Calu3 (cell line): ENCODE measurements at places on chromosomes 5 and 9.

GRCh38 chr5:33088176-33088575 is 352.6 kb upstream of the TARS1 start:
- H3K36me3 ChIP-seq = no peaks in the 10 kb centered on the region
- H3K27ac ChIP-seq = no peak overlapping the region
- H3K27me3 ChIP-seq = no peaks in the 10 kb centered on the region
- no peak for DNase-seq
- H3K4me1 ChIP-seq = no peaks in the 10 kb centered on the region
- no peak overlapping the region for H3K4me3 ChIP-seq

GRCh38 chr9:100601216-100601615 is 23.3 kb downstream of the CAVIN4 start:
- H3K4me3 ChIP-seq = no peak overlapping the region
- no peak overlapping the region for H3K27ac ChIP-seq
- DNase-seq = peak; percentile 55
- no peaks in the 10 kb centered on the region for H3K27me3 ChIP-seq
- peaks cover 10% of the 10 kb centered on the region for H3K36me3 ChIP-seq
- H3K4me1 ChIP-seq = peaks cover 21% of the 10 kb centered on the region

- no peak overlapping the region for H3K27ac ChIP-seq
- no peak for DNase-seq
- no peaks in the 10 kb centered on the region for H3K27me3 ChIP-seq
- H3K4me1 ChIP-seq = peaks cover 8% of the 10 kb centered on the region
Measured at GRCh38 chr9:13621872-13622564, 342.5 kb upstream of the MPDZ start.

DNA sequence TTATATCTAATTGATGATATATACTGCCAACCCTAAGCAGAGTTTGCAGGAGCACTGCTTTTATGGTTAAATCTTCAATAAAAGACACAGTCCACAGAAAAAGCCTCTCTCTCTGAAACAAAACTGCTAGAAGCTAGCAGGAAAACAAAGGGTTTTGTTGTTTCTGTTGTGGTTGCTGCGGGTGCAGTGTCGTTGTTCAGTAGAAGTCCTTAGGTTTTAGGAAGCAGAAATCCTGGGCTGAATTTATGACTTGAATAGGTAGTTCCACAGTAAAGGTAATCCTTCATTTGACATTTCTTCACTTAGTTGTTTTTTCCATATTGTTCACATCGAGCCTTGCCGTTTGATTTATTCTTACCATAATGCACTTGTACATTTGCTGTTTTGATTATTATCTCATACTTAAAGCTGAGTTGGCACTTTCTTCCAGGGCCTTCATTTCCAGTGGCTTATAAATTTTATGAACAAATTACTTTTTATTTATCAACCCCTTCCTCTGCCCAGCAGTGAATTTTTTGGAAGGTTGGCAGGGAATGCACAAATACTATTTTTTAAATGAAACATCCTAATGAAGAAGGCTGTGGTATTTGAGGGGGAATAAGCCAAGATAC is 209.6 kb upstream of the SLC30A5 start:
- no peaks in the 10 kb centered on the region for H3K27me3 ChIP-seq
- H3K4me3 ChIP-seq = no peak overlapping the region
- no peaks in the 10 kb centered on the region for H3K4me1 ChIP-seq

DNA sequence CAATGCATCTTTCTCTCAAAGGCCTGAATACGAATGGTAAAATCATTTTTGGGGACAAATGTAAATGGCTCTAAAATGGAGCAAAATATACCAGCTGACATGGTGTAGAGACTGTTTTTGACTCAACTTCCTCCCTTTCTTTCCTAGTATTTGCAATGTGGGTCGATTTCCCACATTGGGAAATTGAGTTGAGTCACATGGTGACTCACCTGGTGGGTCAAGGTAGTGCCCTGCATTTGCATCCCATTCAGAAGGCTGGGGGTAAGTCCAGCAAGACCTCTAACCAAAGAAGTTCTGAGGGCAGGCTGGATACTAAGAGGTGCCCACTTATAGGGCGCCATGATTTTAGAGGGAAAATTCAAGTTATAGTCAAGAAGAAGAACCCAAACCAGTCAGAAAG is 179.6 kb upstream of the MPDZ start:
- H3K27ac ChIP-seq = no peak overlapping the region
- H3K36me3 ChIP-seq = no peaks in the 10 kb centered on the region
- H3K4me1 ChIP-seq = peaks cover 7% of the 10 kb centered on the region

DNA sequence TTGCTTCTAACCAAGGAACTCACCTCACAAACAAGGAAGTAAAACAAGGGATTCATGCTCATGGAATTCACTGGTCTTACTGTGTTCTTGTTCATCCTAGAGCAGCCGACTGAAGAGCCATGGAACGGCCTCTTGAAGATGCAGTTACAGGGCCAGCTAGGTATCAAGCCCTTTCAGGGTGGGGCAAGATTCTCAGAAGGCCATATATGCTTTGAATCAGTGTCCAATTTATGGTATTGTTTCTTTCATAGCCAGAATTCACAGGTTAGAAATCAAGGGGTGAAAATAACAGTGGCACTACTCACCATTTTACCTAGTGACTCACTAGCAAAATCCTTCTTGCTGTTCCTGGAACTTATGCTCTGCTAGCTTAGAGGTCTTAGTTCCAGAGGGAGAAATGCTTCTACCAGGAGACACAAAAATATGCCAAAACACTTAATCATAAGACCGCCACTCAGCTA is 159.5 kb upstream of the CDH10 start:
- no peak overlapping the region for H3K4me3 ChIP-seq
- no peaks in the 10 kb centered on the region for H3K27me3 ChIP-seq
- no peak for DNase-seq

- peaks cover 10% of the 10 kb centered on the region for H3K27me3 ChIP-seq
- H3K36me3 ChIP-seq = no peaks in the 10 kb centered on the region
- no peak for DNase-seq
- no peak overlapping the region for H3K27ac ChIP-seq
- H3K4me1 ChIP-seq = no peaks in the 10 kb centered on the region
- H3K4me3 ChIP-seq = no peak overlapping the region
Measured at GRCh38 chr5:5372930-5373329, 49.5 kb upstream of the ICE1 start.

DNA sequence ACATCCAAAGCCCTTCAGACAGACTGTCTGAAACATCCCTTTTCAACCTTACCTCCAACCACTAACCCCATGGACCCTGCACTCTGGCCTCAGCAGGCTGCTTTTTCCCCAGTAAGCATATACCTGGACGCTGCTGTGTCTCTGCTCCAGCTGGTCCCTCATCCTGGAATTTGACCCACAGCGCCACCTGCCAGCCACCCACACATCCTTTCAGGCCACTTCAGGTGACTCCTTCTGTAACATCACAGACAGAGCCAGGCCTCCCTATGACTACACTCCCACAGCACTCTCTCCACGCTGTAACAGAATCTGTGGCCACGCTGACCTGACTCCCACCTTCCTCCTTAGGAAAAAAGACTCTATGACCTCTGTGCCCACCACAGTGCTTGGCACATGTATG is 3.4 kb downstream of the MGAT1 start:
- peak; percentile 79 for DNase-seq
- H3K27ac ChIP-seq = peak overlapping the region; percentile 11
- H3K27me3 ChIP-seq = no peaks in the 10 kb centered on the region
- peaks cover 55% of the 10 kb centered on the region for H3K4me1 ChIP-seq
- no peak overlapping the region for H3K4me3 ChIP-seq

DNA sequence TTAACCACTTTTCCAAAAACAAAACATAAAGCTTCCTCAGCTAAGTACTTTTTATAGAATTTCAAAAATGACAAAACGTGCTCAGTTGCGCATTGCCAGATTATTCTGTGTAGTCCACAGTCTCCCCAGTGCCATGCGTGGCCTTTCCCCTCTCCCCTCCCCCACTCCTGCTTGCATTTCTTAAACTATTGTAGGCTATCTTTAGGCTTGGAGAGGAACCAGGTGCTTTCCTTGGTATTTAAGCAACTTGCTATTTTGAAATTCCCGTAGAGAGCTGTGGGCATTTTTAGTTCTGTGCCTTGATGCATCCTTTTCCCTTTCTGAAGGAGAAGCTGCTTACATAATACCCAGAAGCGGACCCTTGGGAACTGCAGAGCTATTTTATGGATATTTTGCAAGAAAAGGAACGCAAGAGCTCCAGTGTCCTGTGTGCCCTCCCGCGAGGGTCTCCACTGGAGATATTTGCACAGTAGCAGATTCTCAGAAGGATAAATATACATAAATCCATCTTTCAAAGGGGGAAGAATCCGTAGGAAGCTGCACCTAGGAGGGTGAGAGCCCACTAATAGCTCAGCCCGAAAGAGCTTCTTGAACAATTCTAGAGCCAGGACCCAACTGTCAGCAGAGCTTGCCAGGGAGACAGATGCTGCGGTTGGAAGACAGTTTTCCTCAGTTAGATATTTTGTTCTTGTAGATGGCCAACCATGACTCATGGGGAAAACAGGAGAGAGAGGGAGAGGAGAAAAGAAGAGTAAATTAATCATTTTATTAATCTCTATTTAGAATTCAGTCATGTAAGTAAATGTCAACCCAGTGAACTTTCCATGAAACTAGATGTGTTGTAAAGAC is 1298.3 kb upstream of the WWC1 start:
- H3K4me3 ChIP-seq = no peak overlapping the region
- no peak for DNase-seq
- H3K36me3 ChIP-seq = no peaks in the 10 kb centered on the region
- H3K4me1 ChIP-seq = no peaks in the 10 kb centered on the region

DNA sequence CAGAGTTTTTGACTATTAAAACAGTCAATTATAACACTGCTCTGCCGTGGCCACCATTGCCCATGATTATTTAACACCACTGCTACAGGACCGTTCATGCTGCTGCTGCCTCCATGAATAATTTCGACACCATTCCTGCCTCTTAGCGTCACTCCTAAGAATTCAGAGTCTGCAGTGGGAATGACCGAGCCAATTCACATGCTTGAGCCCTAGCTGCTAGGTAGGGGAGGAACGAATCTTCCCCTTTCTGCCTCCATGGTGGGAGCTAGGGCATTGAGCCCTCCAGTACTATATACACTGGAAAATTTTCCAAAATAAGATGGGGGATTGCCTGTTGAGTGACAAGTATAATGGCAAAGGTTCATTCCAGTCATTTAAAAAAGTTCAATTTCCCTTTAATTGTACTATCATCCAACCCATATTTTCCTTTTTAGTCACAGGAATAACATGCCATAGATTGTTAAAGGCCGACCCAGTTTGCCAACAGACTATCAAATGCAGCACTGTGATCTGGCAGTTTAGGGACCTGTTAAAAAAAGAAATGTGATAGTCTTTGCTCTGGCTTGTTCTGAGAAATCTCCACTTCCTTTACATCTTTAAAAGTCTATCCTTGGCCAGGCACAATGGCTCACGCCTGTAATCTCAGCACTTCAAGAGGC is 13.5 kb upstream of the B4GALT1 start:
- peaks cover 50% of the 10 kb centered on the region for H3K4me1 ChIP-seq
- no peak for DNase-seq
- no peaks in the 10 kb centered on the region for H3K36me3 ChIP-seq
- no peak overlapping the region for H3K27ac ChIP-seq
- no peaks in the 10 kb centered on the region for H3K27me3 ChIP-seq

DNA sequence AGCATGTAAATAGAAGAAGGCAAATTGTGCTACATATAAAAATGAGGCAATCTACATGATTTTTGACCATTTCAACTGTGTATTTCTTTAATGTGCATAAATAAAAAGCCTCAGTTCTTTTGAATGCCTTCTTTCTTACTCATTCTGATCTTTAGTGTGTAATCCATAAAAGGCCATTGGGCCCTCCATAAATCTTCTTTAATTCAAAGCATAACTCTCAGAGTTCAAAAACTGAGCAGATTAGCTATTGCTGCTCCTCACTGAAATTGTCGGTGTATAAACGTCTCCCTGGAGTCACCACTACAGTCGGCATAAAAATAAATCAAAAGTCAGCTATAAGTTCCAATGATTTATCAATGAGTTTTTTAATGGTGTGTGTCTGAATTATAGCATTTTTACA is 45.3 kb upstream of the ADAMTSL1 start:
- H3K27ac ChIP-seq = no peak overlapping the region
- H3K4me3 ChIP-seq = no peak overlapping the region

- no peaks in the 10 kb centered on the region for H3K4me1 ChIP-seq
- H3K4me3 ChIP-seq = no peak overlapping the region
- no peaks in the 10 kb centered on the region for H3K27me3 ChIP-seq
Measured at GRCh38 chr5:158383486-158383885, 524.5 kb upstream of the CLINT1 start.

DNA sequence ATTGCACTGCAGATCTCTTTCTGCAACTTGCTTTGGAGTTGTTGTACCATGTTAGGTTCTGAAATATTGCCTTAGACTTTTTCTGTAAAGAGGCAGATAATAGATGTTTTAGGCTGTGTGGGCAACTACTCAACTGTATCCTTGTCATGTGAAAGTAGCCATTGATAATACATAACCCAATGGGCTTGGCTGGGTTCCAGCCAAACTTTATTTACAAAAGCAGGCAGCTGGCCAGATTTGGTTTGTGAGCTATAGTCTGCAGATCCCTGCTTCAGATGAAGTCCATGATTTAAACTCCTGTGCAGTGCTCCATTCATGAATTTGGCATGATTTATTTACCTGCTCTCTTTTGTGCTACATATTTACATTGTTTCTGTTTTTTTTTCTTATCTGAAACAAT is 300.4 kb downstream of the IRX2 start:
- H3K4me1 ChIP-seq = no peaks in the 10 kb centered on the region
- H3K36me3 ChIP-seq = no peaks in the 10 kb centered on the region
- DNase-seq = no peak
- no peaks in the 10 kb centered on the region for H3K27me3 ChIP-seq

- peak overlapping the region; percentile 93 for H3K4me3 ChIP-seq
- peaks cover 49% of the 10 kb centered on the region for H3K4me1 ChIP-seq
- H3K27me3 ChIP-seq = no peaks in the 10 kb centered on the region
- no peak for DNase-seq
- peaks cover 25% of the 10 kb centered on the region for H3K36me3 ChIP-seq
Measured at GRCh38 chr5:55993731-55994494, 850 bp downstream of the IL6ST start.
